ENCODE measurements at places on chromosomes 3 and 15. TPM values are rescaled to one million over a fixed set of nuclear protein-coding genes. Genes with fewer than 3 reads are reported as not detected.

Gene PLA2G4F
- not detected for total RNA-seq

DNA sequence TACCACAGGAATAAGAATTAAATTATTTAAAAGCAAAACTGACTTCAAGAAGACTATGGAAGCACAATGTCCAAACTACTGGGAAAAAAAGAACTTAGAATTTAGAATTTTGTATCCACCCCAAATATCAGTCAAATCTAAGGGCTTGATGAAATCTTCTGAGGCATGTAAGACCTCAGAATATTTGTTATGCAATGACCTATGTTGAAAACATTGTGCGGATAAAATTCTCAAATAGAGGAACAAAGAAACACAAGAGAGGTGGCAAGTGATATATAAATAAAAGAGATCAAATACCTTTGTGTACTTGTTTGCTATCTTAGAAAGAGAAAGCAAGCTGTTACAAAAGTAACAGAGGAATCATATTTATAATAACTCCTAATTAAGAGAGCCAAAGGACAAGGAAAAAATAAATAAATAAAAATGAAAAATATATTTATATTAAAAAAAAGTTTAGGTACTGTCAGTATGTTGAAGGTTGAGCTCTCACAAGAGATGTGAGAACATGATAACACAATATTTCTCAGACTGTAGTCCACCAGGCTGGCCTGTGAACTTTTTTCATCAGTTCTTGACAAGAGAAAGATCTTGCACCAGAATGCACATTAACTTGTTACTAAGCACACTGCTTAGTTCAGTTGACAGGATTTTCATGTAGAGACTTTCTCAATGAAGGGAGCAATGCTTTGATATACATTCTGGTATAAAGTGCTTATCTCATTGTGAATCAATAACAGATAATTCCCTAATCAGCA is 50.0 kb downstream of the CPA3 start:
- DNase-seq = no peak

- no peak for DNase-seq
These were observed 63.9 kb downstream of the GLCE start for GRCh38 chr15:69224383-69224782.

- DNase-seq = no peak
These were observed 113.5 kb upstream of the GALNT15 start for GRCh38 chr3:16060945-16061344.

DNA sequence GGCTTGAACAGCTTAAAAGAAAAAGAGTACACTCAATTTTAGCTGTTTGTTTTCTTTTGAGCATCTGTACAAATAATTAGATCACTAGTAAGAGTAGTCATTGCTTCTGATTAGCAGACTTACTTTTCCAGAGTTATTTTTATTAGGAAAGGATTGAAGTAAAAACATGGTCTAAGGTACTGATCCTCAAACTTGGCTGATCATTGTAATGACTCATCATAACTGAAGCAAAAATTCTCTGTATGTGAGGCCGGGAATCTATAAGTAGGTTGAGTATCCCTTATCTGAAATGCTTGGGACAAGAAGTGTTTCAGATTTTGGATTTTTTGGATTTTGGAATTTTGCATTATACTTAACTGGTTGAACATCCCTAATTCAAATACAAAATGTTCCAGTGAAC is 12.4 kb downstream of the NMD3 start:
- no peak for DNase-seq

DNA sequence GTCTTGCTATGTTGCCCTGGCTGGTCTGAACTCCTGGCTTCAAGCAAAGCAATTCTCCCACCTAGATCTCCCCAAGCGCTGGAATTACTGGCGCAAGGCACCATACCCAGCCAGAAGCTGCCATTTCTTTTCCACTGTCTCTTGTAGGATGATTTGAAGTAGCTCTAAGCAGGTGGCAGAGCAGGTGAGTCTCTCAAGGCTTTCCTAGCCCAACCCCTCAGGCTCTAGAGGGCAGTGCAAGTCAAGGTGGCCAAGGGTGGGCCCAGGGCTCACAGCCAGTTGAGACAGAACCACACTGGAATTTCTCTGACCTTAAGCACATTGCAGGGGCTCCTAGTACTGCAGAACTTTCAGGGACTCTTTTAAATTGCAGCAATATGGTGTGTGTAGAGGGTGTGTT is 15.6 kb upstream of the DAG1 start:
- DNase-seq = no peak

- DNase-seq = no peak
These were observed 89.8 kb downstream of the KLHL25 start for GRCh38 chr15:85704720-85705429.

- peak; percentile 73 for DNase-seq
These were observed 20.9 kb downstream of the PSTPIP1 start for GRCh38 chr15:77015646-77016320.

Gene TRPM1
- total RNA-seq = not detected

DNA sequence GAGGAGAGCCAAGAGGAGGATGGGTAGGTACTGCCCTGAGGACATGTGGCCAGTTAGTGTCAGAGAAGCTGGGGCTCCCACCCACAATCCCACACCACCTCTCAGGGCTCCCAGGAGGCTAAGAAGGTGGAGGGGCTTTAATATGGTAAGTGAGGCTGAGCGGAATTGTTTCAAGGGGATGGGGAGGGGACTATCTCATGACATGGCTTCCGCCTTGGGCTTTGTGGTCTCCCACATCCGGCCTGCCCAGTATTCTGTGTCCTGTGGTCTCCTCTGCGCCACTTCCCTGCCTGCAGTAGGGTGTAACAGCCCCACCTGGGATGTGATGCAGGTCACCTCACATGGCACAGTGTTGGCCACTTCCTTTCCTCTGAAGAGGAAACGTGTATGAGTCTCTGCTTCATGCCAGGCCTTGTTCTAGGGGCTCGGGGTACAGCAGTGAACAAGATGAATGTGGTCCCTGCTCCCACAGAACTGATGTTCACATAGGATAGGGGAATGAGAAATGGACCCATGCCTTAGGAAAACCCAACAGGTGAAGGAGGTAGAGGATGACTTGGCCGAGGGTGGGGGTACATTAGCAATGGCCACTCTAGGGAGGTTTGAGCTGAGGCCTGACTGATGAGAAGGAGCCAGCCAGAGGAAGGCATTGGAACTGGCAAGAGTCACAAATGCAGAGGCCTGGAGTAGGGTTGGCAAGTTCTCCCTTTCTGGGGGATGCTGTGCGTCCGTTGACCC is 3.2 kb downstream of the NEIL1 start:
- DNase-seq = no peak

DNA sequence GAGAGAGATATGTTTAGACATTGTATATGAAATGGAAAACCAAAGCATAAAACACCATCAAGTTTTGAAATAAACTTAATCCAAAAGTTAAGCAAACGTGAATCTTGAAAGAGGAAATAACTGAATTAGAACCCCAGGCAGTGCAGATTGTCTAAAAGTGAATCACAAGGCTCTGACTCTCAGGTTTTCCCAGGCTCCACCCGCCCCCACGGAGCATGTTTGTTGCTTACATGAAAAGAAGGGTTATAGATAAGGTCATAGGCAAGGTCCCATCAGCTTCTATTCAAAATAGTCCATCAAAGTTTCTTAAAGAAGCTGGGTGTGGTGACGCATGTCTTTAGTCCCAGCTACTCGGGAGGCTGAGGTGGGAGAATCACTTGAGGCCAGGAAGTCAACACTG is 29.0 kb upstream of the SLMAP start:
- DNase-seq = no peak

DNA sequence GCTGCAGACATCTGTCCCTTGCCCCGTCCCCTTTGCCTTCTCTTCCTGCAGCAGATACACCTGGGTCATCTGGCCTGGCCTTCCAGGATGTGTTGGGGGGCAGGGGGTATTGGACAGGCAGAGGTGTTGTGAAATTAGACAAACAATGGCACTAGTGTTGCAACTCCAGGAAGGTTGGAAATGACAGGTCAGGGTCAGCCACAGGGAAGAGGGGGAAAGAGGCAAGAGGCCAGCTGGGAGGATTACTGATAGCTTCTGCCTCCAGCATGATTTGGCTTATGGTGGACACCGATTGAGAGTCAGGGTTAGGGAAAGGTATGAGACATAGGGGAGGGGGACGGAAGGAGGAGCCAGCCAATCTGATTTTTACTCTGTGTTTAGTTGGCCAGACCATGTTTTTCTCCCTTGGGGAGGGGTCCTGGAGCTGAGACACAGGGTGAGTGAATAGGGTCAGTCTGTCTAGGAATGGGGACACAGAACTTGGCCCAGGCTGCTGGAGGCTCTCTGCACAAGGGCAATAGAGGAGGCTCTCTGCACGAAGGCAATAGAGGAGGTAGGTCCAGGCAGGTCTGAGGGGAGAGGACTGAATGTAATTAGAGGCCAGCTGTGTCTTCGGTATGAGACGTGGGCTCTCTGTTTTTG is 3.4 kb upstream of the ATP2B2 start:
- no peak for DNase-seq

- no peak for DNase-seq
These were observed 12.6 kb upstream of the PAK2 start for GRCh38 chr3:196726788-196727675.

- DNase-seq = no peak
These were observed 10.9 kb upstream of the CCR3 start for GRCh38 chr3:46231323-46231722.

Gene TLR9
- total RNA-seq = 0.37 TPM

Gene EIF2B5
- 41.6 TPM for total RNA-seq

- no peak for DNase-seq
These were observed 141.3 kb upstream of the UBE2E1 start for GRCh38 chr3:23664459-23664858.

Gene CCR1
- not detected for total RNA-seq

DNA sequence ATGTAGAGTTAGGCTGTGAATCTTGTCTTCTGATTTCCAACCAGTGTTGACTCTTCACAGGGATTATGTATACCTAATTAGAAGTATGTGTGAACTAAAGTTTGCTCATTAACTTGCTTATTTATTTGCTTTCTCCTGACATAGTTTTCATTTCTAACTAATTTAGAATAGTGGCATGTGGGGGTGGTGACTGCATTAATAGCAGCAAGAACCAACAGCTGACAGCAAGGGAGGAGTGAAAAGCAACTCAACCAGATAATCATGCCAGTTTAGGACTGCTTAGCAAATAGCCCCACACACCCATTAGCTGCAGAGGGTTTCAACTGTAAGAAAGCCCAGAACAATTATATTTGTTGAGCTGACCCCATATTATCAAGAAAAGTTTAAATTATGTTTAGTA is 3.8 kb downstream of the ST3GAL6 start:
- no peak for DNase-seq

DNA sequence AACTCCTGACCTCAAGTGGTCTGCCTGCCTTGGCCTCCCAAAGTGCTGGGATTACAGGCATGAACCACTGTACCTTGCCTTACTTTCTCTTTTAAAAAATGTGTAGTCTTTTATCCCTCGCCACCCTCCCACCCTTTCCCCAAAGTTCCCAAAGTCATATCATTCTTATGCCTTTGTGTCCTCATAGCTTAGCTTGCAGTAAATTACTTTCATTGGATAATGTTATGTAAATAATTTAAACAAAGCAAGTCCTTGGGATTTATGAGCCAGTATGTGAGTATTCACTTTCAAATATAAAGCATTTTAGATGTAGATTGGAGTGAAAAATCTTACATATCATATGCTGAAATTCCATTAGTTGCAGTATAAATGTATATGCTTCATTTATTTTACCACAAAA is 11.0 kb downstream of the GTF2A2 start:
- DNase-seq = no peak

DNA sequence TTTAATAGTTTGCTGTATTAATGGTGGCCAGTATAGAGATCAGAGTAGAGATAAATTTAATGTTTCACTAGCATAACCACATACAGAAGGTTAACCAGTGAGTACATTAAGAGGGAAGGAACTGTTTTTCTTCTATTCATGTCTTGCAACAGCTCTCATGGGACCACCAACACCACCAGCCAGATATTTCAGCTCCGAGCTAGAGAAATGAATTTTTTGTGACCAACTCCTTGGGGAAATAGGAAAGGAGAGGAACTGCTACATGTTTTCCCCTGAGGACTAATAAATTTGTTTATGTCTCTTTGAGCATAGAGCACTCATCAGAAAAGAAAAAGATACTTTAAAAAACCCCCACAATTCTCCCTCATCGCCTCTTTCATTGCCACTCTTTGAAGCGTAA is 247.5 kb downstream of the MBNL1 start:
- DNase-seq = no peak

- DNase-seq = peak; percentile 22
These were observed 202.9 kb upstream of the CTNNB1 start for GRCh38 chr3:40996382-40996781.

DNA sequence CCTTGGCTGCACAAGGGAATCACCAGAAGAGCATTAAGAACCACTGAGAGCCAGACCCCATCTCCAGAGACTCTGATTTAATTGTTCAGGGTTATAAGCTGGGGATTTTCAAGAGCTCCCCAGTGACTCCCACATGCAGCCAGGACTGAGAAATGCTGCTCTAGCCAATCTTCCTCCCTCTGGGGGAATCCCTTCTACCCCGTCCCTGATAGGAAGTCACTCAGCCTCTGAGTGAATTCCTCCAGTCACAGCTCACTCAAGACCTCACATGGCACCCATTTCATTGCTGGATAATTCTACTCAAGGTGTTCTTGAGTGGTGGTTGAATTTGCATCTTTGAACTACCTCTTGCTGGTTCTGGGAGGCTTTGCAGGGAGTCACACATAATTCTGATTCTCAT is 10.7 kb downstream of the CCR3 start:
- no peak for DNase-seq

DNA sequence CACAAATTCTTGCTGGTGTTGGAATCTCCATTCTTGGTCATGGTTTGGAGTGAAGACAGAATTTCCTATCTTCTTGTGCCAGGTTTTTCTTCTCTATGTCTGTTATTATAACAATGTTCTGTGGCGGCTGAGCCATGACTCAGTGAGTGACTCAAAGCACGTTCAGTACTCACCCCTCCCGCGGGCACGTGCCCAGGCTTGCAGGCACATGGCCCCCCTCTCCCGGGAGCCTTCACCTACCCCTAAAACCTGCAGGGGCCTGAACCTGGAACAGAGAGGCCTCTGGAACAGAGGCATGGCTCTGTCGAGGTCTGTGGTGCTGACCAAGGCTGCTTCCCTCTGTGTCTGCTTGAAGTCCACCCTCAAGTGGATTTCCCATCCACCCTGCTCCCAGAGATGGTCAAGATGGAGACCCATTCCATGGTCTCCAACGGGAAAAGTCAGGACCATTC is 27.6 kb downstream of the PLXNB1 start:
- no peak for DNase-seq

DNA sequence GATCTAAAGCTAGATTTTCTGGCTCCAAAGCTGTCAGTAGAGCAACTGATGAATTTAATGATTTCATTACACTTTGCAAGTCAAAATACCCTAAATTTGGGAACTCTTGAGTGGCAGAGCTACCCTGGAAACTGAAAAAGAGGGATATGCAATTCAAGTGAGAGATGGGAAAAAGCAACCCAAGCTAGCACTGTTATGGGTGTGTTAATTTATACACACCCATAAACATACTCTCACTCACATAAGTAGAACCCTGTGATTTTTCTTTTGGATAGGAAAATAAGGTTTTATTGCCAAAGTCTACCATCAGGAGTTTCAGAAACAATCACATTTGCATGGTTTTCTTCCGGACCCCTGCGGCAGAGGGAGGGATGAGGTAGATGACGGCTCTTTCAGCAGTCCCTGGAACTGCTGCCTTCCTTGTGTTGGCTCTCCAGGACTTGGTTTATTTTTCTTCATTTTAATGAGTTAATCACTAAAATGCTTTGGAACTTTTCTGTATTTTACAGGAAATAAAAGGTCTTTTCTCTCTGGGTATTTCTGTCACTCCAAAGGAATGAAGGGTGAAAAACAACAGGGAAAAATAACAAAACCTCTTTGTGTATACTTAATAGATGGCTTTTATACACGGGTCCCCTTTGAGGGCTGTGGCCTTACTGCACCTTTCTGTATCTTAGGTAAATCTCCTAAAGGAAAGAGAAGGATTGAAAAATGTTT is 63.8 kb downstream of the TTC23 start:
- no peak for DNase-seq
